ENCODE measurements at places on chromosomes 12 and 14. TPM values are rescaled to one million over a fixed set of nuclear protein-coding genes. Genes with fewer than 3 reads are reported as not detected.

GRCh38 chr14:23910101-23910875 lies 43.3 kb upstream of the DHRS4 start:
- H3K36me3 ChIP-seq, result no peaks in the 10 kb centered on the region
- no peak overlapping the region for H3K4me3 ChIP-seq
- DNase-seq, result peak; percentile 18
- H3K27ac ChIP-seq, result no peak overlapping the region
- H3K27me3 ChIP-seq, result peaks cover 13% of the 10 kb centered on the region

DNA sequence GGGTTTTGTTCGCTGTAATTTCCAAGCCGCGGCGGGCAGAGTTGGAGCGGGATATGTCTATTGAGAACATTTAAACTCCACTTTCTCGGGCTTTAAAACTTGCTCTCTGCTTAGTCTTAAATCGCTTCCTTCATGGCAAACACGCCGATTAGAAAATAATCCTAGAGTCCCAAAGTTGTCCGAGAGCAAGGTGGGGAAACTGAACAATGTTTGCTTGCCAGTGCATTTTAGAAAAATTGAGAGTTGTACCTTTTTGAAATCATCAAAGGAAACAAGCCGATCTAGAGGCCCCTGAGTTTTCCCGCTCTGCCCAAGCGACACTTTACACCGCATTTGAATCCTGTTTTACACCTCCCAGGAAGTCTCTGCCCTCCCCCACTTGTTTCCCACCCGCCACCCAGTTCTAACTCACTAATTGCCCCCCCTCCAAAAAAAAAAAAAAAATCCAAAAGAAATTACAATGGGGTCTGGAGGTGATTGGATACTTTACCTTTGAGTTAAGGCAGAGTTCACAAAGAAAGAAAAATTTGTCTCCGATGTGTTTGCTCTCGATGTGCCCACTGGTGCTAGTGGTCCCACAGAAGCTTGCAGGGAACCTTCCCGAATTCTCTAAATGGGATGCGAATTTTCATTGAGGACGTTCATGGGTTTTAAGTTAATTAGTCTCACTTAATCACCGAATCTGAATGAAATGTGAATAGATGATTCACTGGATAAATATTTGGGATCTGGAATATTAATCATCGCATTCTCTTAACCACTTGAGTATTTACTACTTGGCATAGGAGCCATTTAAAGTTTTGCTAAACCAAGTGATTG lies 2.3 kb downstream of the HMGA2 start:
- no peak for DNase-seq
- H3K36me3 ChIP-seq, result no peaks in the 10 kb centered on the region
- peaks cover 21% of the 10 kb centered on the region for H3K4me1 ChIP-seq
- H3K27ac ChIP-seq, result no peak overlapping the region

DNA sequence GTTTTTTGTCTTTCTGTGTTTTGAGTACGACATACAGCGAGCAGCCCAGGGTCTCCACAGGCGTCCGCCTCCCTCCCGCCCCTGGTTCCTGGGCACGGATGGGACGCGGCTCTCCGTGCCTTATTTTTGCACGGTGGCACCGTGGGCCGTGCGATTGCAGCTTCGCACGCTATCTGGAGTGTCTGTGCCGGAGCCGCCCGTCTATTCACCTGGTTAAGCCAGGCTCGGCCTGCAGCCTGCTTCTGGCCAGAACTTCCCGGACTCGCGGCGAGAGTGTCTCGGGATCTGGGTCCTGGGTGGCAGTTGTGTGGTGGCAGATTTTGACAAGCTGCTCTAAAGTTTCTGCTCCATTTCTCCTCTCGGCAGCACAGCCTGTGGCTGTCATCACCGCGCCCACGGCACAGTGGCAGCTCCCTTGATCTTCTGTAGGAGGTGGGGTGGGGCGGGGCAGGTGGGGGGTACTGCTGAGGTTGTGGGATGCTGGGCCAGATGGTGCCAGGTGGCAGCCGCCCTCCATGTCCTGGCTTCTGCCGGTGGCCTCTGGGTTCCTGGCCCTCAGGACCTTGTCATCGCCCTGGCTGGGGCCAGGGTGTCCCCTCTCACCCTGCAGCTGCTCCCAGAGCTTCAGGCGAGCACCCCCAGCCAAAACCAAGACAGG lies 2.9 kb downstream of the MMP17 start:
- peak; percentile 19 for DNase-seq
- H3K4me3 ChIP-seq, result no peak overlapping the region
- no peak overlapping the region for H3K27ac ChIP-seq
- H3K36me3 ChIP-seq, result no peaks in the 10 kb centered on the region
- peaks cover 13% of the 10 kb centered on the region for H3K4me1 ChIP-seq
- peaks cover 40% of the 10 kb centered on the region for H3K27me3 ChIP-seq

DNA sequence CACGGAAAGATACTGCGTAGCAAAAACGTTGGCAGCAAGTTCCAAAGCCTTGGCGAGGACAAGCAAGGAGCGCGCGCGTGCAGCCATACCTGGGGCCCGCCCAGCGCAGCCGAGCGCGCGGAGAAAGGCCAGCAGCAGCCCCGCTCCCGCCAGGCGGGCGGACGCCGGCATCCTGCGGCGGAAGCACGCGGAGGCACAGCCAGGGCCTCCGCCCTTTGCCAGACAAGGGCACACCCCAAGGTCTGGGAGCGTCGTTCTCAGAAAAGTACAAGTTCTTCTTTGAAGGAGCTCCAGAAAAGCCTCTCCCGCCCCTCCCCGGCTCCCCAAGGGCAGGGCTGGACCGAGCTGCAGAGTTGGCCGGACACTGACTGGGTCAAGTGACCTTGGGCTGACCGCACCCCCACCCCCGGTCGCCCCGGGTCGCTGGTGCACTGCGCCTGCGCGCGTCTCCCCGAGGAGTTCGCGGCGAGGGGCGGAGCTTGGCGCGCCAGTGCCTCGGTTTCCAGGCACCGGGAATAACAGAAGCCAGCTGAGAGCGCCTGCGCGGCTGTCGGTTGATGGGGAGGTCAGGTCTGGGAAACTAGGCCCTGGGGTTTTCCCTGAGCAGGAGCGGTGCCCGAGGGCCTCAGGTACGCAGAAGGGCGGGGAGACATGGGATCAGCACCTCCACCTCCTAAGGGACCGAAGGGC lies at the start of gene ZC2HC1C:
Gene ZC2HC1C, plus strand, starts transcription at position 521 of the 690 bp plus-strand sequence. CDS start 933 bp downstream, outside the sequence.
- H3K36me3 ChIP-seq, result no peaks in the 10 kb centered on the region
- H3K27ac ChIP-seq, result no peak within 1 kb of the TSS
- H3K27me3 ChIP-seq, result no peaks in the 10 kb centered on the region
- peak; percentile 65 for DNase-seq
- peaks cover 21% of the 10 kb centered on the region for H3K4me1 ChIP-seq
- H3K4me3 ChIP-seq, result no peak within 1 kb of the TSS

GRCh38 chr12:54603872-54604271 lies 15.4 kb upstream of the PPP1R1A start:
- H3K4me3 ChIP-seq, result no peak overlapping the region
- peaks cover 6% of the 10 kb centered on the region for H3K4me1 ChIP-seq
- H3K36me3 ChIP-seq, result no peaks in the 10 kb centered on the region
- H3K27me3 ChIP-seq, result peaks cover 18% of the 10 kb centered on the region
- no peak for DNase-seq

- H3K4me1 ChIP-seq, result no peaks in the 10 kb centered on the region
- no peaks in the 10 kb centered on the region for H3K36me3 ChIP-seq
- no peak overlapping the region for H3K27ac ChIP-seq
- no peak overlapping the region for H3K4me3 ChIP-seq
Observed at GRCh38 chr14:33767586-33768457, 183.1 kb downstream of the EGLN3 start.

- H3K4me3 ChIP-seq, result no peak overlapping the region
- H3K27me3 ChIP-seq, result no peaks in the 10 kb centered on the region
- no peak for DNase-seq
- H3K4me1 ChIP-seq, result no peaks in the 10 kb centered on the region
- no peaks in the 10 kb centered on the region for H3K36me3 ChIP-seq
Observed at GRCh38 chr12:99130808-99131553, 485.9 kb downstream of the APAF1 start.

GRCh38 chr14:66572826-66573225 lies 64.9 kb downstream of the GPHN start:
- H3K4me1 ChIP-seq, result no peaks in the 10 kb centered on the region
- H3K4me3 ChIP-seq, result no peak overlapping the region
- DNase-seq, result no peak
- no peak overlapping the region for H3K27ac ChIP-seq
- H3K36me3 ChIP-seq, result peaks cover 14% of the 10 kb centered on the region

DNA sequence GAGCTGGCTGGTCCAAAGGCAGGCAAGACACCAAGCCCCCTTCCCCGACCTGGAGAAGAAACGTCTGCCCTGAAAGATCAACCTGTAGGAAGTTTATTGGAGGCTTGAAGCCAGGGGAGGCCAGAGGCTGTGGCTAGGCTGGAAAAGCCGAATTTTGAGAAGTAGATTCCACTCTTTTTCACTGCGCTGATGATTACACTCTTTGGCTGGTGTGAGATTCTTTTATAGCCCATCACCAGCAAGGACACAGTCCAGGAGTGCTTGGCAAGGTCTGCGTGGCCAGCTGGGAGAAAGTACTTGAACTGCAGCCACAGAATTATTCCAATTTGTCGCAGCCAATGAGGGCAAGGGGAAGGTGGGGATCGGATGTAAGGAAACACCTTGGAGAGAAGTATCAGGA lies 45.0 kb downstream of the SYNE3 start:
- peaks cover 23% of the 10 kb centered on the region for H3K4me1 ChIP-seq
- DNase-seq, result no peak

CHST11 gene
- total RNA-seq, result 56.6 TPM

CCDC196 gene
- not detected for total RNA-seq

VPS33A gene
- 29.7 TPM for total RNA-seq

Measured in activated CD4-positive, alpha-beta T cell treated with anti-CD3 and anti-CD28 coated beads, Interleukin-2, amount 10 ng/mL, durations not matched to agents 7 days and 5 days (primary cell).